Activated CD8-positive, alpha-beta memory T cell treated with anti-CD3 and anti-CD28 coated beads for 1 hour (primary cell): ENCODE measurements at places on chromosomes 6 and 20.

DNA sequence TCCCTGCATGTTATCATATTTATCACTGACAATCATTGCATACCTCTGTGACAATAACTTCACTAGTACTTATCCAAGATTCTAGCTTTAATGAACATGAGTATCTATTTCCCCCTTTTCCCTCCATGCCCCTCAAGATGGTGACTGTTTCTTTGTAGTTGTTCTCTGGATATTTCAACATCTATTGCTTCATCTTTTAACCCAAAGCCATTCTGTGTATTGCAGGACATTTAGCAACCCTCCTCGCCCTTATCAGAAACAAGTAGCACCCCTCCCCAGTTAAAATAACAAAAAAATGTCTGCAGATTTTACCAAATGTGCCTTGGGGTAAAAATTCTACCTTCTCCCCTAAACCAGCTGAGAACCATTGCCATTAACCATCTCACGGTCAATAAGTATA, 979.8 kb upstream of the MANEA start:
- DNase-seq = no peak

DNA sequence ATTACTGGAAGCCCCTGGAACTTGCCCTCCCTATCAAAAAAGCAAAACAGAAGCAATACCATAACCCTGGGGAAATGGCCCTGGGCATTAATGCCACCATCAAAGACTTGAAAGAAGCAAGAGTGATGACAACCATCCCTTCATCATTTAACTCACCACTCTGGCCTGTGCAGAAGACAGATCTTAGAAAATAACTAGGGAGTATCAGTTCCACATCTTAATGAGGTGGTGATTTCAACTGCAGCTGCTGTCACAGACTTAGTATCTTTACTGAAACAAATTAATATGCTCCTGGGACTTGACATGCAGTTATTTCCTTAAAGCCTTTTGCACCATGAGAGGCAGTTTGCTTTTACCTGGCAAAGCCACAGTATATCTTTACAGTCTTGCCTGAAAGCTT, 24.1 kb downstream of the CD164 start:
- no peak for DNase-seq

DNA sequence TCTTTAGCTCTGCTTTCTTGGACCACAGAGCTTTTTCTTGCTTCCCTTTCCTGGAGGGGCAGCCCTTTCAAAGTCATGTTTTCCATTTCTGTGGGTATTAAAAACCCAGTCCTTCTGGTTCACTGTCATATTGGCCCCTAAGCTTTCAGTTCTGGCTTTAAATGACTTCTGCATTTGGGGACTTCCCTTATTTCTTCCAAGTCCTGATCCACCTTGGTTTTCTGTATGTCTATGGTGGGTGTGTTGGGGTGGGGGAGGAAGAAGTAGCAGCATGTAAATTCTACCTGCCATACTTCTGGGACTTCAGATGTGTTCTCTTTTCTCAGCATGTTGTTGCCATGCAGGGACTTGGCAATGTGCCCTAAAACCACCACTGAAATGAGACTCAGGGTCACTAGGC, 77.1 kb upstream of the EMILIN3 start:
- DNase-seq = no peak

DNA sequence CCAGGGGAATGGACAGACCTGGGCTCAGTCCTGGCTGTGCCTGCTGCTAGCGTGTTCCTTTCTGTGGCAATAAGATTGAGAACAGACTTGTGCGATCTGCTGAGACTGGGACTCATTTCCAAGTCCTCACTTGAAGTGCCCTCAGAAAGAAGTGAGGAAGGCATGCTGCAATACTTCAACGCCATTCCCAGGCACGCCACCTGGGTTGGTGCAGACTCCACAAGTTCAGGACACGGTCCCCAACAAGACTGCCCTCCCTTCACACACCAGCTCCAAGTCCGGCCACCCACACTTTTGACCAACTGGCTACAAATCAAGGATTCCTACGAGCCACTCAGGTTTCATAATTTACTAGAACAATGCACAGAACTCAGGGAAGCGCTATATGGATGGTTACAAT, 391.8 kb upstream of the SULF2 start:
- no peak for DNase-seq

- DNase-seq = no peak
Observed at GRCh38 chr6:161436106-161436876, 162.4 kb upstream of the AGPAT4 start.

DNA sequence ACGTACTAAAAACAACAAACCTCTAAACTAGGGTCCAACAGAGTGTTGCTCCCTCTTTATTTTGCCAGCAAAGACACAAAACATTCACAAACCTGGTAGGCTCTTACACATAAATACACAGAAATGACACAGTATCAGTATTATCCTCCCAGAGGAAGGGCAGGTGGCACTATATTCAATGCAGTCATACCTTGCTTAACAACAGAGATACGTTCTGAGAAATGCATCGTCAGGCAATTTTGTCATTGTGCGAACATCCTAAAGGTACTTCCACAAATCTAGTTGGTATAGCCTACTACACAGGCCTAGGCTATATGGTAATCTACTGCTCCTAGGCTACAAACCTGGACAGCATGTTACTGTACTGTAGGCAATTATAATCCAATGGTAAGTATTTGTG, 9.6 kb downstream of the ZBTB2 start:
- DNase-seq = no peak

GRCh38 chr20:53891306-53891894, 179.0 kb downstream of the BCAS1 start:
- DNase-seq = no peak

DNA sequence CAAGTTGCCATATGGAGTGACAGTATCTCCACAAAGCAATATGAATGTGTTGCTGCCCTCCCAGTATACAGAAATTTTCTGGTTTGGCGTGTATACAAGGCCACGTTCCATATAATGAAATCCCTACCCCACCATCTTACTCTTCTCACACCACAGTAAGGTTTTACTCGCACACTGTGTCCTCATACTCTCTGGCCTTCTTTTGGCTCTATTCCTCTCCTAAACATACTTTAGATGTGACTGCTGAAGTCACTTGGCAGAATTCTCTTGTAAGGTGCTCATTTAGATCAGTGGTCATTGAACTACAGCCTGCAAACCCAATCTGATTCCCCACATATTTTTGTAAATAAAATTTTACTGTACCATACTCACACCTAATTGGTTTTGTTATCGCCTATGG, 123.2 kb downstream of the RFPL4B start:
- DNase-seq = no peak
